ENCODE measurements at places on chromosomes 1 and 21. TPM values are rescaled to one million over a fixed set of nuclear protein-coding genes. Genes with fewer than 3 reads are reported as not detected.

DNA sequence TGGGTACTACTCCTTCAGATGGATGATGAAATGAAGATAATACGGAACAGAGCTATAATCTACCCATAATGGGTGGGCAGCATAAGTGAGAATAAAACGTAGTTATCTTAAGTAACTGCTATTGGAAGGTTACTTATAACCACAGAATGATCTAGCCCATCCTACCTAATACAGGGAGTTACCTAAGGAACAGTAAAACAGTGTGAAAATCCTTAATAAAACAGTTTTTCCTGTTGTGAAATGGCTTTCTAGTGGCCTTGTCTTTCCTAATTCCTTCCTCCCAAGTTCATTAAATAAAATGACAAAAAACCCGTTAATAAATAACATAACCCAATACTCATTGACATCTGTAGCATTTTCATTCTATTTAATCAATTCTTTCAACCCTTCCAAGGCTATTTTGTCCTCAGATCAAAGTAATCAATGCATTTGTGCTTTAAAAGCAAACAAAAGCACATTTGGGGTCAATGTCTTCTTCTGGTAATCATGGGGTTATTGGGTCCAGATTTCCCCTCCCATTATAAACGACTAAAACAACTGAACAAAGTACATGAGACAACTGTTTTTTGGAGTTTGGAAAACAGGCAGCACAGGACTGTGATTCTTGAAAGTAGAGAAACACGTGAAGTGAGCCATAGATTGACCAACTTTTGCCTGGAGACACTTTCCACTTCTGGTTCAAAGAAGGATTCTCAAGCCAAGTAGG, 42.0 kb downstream of the PAPPA2 start:
- no peak for DNase-seq

DNA sequence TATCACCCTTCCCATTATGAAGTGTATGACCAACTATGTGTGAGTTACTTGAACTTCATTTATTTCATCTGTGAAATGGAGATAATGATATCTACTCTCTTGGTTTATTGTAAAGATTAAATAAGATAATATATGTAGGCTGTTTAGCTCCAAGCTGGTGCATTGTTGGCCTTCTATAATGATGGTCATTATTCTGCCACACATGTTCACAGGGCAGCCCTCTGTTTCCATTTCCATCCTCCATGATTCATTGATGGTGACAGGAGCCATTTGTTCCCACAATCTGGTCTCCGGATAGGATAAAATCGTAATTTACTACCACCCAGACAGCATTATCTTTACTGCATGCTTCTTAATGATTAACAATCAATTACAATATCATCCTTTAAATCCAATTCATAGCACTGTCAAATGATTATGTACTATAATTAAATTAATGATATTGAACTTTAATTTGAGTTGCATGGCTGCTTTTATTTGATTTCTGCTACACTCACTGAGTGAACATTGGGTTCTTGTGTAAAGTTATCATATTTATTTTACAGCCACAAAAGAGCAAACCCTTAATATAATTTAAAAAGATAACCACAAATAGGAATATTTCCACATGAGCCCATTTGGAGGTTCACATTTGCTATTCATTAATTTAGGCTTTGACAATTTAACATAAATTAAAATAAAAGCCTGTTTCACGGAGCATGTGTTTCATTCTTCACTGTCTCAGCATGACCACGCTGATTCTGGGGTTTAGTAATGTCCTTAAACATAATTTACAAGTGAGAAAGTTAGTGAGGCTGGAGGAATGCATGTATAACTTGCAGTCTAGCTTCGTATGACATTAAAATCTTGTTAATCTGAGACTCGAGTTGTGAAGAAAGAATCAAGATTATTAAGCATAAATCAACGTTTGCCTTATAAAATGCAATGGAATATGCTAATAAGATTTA, 596.4 kb upstream of the ZRANB2 start:
- DNase-seq: no peak

GRCh38 chr21:15631342-15631741, 98.4 kb upstream of the USP25 start:
- no peak for DNase-seq

GRCh38 chr1:24992124-24992760, 62.2 kb upstream of the RUNX3 start:
- DNase-seq: no peak

- no peak for DNase-seq
Measured at GRCh38 chr1:100832694-100833428, 61.8 kb downstream of the EXTL2 start.

DNA sequence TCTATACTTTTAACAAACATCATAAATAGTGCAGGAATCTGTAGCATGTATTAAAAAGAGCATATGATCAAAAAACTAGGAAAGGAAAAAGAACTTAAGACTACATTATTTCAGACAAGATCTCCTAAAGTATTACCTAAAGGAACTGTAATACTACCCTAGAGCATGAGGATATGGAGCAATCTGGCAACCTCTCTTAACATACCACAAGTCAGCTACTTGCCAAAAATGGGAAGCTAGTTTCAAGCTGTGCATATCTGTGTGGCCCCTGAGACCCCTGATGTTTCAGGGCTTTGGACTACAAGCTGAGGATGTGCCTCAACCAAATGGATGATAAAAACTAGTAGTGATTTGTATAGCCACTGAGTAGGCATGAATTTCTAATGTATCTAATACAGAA, 525.6 kb downstream of the PTBP2 start:
- DNase-seq: no peak

GRCh38 chr1:4622821-4623220, 31.6 kb upstream of the AJAP1 start:
- no peak for DNase-seq

- DNase-seq: peak; percentile 88
Measured at GRCh38 chr1:159900086-159900680, at the start of gene CFAP45. TSS of gene CFAP45 (minus strand) at chr1:159900165. CDS start at chr1:159900098, 67 bp downstream.

- DNase-seq: no peak
Measured at GRCh38 chr1:207938016-207938415, 27.1 kb upstream of the CD34 start.

GRCh38 chr1:84975035-84975434, 21.9 kb downstream of the MCOLN2 start:
- DNase-seq: no peak

GRCh38 chr1:27044613-27045151, 32.0 kb upstream of the TENT5B start:
- peak; percentile 92 for DNase-seq

DNA sequence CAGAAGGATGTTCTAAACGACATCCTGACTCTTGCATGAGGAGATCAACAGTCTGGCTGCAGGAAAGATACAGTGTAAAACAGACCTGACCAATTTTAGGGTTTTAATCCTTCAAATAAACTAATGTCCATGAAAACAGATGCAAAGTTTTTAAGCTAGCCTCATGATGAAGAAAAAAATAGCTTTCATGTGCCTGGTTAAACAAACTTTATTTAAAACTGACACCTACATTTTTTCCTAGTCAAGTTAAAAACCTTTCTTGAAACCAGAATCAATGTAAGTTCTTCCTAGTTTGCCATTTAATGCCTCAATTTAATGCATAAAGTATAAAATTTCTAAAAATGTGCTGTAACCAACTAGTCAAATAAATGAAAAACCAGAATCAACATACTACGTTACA, 2.9 kb downstream of the WDR26 start:
- DNase-seq: no peak

- no peak for DNase-seq
Measured at GRCh38 chr1:183559061-183559460, 31.2 kb downstream of the NCF2 start.

DNA sequence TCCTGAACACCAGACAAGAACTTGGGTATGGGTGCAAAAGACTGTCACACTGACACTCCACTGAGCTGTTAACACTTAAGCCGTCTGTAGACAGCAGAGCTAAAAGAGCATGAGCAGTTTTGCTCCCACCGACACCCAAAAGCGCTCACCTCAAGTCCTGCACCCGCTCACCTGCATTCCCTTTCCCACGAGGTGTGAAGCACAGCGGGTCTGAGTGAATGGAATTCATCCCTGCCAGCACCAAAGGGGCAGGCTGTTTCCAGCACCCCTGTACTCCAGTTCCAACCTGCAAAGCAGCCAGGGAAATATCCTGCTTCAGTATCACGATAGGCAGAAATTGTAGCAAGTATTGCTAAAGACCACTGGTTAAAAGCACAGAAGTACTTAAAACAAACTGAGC, 28.8 kb downstream of the KRTAP21-3 start:
- DNase-seq: no peak

- no peak for DNase-seq
Measured at GRCh38 chr1:65512967-65513780, 92.7 kb downstream of the LEPR start.

DNA sequence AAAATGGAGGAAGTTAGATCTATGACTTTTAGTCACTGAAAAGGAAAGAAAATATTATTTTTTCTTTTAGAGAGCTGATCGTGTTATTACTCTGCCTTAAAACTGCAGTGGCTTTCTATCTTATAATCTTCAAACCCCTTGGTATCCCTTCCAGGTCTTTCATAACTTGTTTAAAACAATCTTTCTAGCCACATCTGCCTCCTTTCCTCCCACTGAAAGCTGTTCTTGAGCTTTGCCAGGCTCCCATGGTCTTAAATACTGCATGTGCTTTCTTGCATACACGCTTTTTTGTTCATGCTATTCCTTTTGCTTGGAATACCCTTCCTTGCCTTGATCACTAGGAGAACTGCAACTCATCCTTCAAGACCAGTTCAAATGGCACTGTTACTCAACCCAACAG, 65.9 kb upstream of the GADD45A start:
- DNase-seq: no peak

DNA sequence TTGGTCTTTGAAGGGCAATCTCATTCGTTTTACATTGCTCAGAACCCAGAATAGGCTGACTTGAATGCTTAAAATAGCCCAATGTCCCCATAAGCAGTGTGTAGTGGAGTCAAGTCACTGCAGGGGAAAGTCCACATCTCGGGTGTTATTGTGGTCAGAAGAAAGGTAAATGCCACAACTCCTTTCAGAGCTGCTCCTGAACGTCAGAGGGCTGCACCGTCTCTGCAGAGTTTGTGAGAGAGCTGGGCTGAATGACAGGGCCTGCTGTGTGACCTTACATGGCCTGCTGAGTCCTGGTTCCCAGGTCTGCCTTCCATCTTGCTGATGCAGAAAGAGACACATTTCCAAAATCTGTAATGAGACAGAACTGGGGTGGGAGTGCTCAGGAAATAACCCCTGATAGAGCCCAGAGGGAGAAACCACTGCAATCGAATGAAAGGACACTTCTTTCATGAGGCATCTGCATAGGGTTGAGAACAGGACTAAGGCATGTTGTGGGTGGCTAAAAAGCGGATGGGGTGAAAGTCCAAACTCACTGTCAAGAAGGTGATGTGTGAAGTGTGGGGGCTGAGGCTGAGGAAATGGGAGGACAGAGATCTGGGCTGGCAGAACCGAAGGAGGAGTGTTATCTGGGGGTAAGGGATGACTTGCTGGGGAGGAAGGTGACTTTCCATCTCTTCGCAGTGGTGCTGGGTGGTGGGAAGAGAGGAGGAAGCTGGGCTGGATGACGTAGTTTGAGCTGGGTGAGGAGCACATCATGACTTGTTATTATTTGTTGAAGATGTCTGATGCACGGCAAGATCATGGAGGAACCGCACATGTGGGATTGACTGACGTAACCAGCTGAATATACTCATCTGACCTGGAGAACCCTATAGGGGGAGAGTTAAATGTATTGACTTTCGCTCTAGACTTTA, 33.7 kb downstream of the XCL2 start:
- no peak for DNase-seq

- no peak for DNase-seq
Measured at GRCh38 chr1:50139339-50140181, 30.8 kb downstream of the ELAVL4 start.

GRCh38 chr21:25171438-25171837, 435.8 kb downstream of the MRPL39 start:
- DNase-seq: no peak

GRCh38 chr1:100378956-100379355, 26.6 kb downstream of the CDC14A start:
- no peak for DNase-seq

- DNase-seq: no peak
Measured at GRCh38 chr1:121525355-121525754, 340.6 kb downstream of the SRGAP2C start.

- no peak for DNase-seq
Measured at GRCh38 chr1:95126846-95127245, 9.7 kb downstream of the TLCD4 start.

- no peak for DNase-seq
Measured at GRCh38 chr1:177442584-177442983, 271.8 kb downstream of the BRINP2 start.

- DNase-seq: peak; percentile 73
Measured at GRCh38 chr1:59393211-59394180, 96.6 kb downstream of the FGGY start.

DNA sequence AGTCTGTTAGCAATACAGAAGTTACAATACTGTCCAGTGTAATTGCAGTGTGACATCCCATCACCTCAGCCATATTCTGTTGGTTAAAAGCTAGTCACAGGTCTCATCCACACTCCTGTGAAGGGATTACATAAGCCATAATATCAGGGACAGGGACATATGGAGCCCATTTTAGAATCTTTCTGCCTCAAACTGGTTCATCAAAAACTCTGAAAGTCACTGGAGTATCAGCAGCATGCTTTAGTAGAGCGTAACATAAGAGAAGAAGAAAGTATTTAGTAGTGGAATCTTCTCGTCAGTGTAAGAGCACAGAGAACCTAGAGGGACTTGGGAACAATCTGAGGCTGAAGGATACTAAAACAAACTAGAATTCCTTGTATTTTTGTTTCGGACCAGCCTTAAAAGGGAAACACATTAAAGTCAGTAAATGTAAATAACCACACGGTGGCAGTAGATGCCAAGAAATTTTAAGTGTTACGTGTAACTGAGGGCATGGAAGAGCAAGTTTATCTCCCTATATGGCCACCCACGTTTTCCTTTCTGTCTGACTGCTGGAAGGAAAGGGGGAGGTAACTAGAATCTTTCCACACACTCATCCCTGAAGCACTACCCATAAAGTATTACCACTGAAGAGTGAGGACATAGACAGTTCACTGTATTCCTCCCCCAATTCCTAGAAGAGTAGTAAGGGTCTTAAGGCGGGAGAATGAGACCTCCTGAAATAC, 41.6 kb upstream of the AGL start:
- DNase-seq: peak; percentile 64

- DNase-seq: no peak
Measured at GRCh38 chr1:75188892-75189291, 54.7 kb downstream of the LHX8 start.

GRCh38 chr1:185317886-185318310, 855 bp upstream of the IVNS1ABP start:
- peak; percentile 54 for DNase-seq

GRCh38 chr1:43536196-43536863, 5.6 kb downstream of the PTPRF start:
- peak; percentile 89 for DNase-seq

- no peak for DNase-seq
Measured at GRCh38 chr21:35649186-35649585, 411.1 kb downstream of the SETD4 start.

AJAP1 gene
- 5.7 TPM for total RNA-seq

EVI5 gene
- total RNA-seq: 37.7 TPM

TCHHL1 gene
- not detected for total RNA-seq

TLCD4 gene
- 18.2 TPM for total RNA-seq

NBPF8 gene
- 12.7 TPM for total RNA-seq

FCRL2 gene
- total RNA-seq: 0.42 TPM

MYCL gene
- 84.3 TPM for total RNA-seq

KIF17 gene
- total RNA-seq: 2.2 TPM

Measured in ureter (tissue), 1 donor.